ENCODE measurements at places on chromosomes 3 and 15.

- DNase-seq, result no peak
Observed at GRCh38 chr3:153334558-153334957, 172.5 kb downstream of the RAP2B start.

DNA sequence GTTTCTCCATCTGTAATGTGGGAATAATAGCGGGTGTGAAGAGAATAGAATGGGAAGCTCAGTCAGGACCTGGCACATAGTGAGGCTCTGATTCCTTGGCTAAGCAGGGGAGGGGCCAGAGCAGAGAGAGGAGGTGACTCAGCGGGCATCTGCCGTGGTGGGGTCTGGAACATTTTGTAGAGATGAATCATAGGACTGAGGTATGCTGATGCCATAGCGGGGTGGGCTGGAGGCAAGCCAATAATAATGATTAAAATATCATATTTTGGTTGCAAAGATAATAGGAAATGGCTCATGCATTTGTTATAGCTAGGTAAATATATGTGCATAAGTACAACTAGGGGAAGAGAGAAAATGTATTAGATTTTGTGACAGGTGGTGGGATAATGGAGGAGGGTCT is 11.2 kb downstream of the TGM4 start:
- DNase-seq, result peak; percentile 98

GRCh38 chr3:125591116-125591760 is 4.1 kb downstream of the OSBPL11 start:
- DNase-seq, result peak; percentile 4

DNA sequence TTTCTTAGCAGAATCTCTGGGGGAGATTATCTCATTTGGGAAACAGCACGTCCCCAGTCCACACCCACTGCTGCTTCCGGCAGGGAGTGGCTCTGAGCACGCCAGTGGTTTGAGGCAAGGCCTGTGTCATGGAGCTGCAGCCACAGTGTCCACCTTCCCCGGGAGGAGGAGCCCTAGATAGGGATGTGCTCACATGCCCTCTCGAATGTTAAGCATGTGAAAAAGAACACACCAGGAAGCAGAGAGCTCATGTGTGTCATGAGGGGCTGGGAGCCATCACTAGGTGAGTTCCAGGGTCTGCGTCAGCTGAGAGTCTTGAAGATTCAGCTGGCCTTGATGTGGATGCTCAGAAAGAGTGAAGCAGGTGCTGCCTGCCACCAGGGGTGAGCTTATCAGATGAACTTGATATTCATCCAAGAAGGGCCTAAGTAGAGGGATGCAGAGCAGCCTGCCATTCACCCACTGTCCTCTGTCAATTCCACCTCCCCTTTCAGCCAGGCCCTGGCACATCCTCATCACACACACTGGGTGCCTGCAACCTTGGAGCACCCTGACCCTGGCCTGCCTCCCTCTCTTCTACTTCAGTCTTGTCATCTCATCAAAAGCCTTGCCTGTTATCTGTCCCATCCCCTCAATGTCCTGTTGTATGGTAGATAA is 16.3 kb downstream of the ITGA11 start:
- no peak for DNase-seq

DNA sequence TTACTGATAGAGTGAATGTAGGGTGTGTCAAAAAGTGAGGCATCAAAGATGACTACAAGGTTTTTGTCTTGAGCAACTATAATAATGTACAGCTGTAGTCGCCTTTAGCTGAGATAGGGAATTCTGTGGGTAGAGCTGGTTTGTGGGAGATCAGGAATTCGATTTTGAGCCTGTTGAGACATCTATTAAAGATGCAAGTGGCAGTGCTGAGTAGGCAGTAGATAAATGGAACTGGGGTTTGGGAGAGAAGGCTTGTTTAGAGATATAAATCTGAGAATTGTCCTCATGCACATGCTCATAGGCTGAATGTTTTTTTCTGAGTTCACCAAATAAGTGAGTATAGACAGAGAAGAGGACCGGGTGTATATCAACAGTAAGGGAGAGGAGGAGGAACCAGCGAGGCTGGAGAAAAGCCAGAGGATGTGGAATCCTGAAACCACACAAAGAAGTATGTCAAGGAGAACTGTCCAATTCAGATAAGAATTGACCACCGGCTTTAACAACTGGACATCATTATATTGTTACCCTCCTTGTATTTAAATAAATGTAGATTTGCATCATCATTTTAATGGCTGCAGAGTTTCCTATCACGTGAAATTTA is 146.0 kb upstream of the TNIK start:
- DNase-seq, result no peak

- DNase-seq, result no peak
Observed at GRCh38 chr3:33491721-33492120, 51.5 kb upstream of the UBP1 start.

DNA sequence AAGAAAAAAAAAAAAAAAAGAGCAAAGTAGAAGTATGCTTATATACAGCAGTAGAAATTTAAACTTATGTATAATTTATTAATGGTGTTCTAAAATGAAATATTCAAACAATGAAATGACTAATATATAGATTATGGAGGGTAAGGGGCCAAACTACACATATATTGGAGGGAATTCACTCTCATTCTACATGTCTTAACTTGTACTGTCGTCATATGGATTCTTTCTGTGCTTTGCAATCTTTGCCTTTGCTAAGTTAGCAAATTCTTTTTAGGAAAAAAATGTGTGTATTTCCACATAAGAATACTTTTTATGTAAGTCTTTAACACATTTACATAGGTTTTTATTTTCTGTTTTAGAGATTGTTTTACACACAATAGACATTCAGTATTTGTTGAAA is 118.9 kb upstream of the MBNL1 start:
- no peak for DNase-seq

GRCh38 chr3:90055666-90056065 is 948.2 kb downstream of the EPHA3 start:
- DNase-seq, result no peak

GRCh38 chr15:94236608-94237007 is 5.2 kb downstream of the MCTP2 start:
- no peak for DNase-seq

- peak; percentile 62 for DNase-seq
Observed at GRCh38 chr3:102092617-102093466, 243.5 kb downstream of the NFKBIZ start.

GRCh38 chr15:31803388-31803884 is 226.9 kb upstream of the CHRNA7 start:
- DNase-seq, result no peak

DNA sequence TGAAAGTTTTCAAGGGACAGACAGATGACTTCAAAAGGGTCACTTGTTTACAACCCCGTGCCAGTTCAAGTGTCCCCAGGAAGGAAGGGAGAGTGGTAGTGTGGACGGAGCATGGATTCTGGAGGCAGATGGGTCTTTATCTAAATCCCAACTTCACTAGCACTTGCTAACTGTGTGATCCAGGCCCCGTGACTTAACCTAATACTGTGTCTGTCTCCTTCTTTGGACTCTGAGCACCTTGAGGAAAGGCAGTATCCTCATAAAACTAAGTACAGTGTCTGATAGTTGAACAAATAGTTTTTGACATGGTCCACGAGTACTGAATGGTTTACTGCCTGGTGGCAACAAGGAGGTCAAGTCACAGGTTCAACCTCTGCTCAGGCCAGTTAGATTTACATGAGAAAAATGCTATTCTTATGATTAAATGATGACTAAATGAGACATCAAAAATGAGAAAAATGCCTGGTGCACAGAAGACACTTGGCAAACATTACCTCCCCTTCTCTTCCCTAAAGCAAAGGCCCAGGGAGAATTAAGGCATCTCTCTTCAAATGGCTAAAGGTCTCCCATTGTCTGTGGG is 48.9 kb downstream of the ABCC5 start:
- peak; percentile 35 for DNase-seq

DNA sequence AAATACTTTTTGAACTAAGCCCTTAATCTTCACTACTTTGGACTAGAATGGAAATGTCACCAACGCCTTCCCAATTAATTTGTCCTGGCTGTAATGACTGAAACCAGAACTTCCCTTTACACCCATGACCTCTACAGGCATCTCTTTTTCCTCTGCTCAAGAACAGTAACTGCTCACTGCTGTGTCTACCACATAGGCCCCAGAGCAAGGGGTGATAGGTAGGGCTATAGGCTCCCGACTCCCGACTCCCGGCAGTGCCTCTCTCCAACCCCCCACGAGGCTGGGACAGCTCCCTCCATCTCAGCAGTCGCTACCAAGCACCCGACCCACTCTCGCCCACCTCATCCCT is 384 bp upstream of the LEKR1 start:
- no peak for DNase-seq

DNA sequence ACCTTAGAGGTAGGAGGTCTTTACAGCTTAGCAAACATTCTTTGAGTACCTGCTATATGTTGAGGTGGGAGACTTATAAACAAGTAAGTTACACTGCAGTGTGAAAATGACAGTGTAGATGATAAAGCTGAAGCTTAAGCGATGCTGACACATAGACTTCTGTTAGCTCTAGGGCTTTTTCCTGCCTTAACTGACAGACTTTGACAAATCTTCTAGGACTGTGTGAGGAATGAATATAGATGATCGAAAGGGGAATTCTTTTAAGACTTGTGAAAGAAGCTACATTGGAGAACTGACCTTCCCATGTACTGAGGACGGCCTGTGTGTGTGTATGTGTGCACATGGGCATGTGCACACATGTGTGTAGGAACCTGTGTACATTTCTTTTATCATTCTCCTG is 22.7 kb downstream of the BOC start:
- no peak for DNase-seq

DNA sequence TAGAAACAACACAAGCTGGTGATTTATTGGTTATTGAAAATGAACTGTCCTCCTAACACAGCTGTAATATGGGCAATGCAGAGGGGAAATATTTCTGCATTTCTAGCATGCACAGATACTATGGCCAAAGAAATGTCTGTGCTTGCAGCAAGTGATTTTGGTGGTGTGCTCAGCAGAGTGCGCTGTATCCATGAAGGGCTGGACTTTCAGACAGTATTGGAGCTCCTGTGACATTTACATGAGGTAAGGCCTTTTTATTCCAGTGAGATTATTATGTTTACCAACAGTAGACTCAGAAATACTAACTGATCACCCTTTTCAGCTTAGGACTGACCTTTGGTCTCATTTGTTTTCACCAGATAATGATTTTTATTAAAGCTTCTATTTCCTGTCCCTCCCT is 1302.6 kb upstream of the EPHA6 start:
- DNase-seq, result no peak

GRCh38 chr15:23064156-23064555 is 24.8 kb upstream of the TUBGCP5 start:
- DNase-seq, result no peak

- no peak for DNase-seq
Observed at GRCh38 chr15:74257105-74257504, 21.0 kb downstream of the CCDC33 start.

GRCh38 chr15:52567871-52568600 is 794 bp downstream of the ARPP19 start:
- DNase-seq, result no peak

- no peak for DNase-seq
Observed at GRCh38 chr15:90686435-90687218, 30.5 kb upstream of the BLM start.

DNA sequence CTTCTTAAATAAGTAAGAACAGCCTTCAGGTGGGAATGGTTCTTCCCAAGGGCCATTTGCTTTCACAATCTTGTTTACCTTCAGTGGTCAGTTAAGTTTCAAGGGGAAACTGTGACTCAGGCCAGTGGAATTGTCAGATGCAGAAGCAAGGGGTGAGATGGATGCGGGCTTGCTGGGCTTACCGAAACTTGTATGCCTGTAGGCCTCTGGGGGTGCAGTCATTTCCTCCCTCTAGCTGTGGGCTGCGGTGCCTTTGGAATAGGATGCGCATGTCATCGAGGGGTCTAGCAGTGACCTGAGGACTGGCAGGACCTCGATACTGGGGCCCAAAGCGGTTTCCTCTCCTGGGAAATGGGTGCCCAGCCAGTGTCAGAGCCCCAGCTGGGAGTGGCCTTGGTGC is 121.6 kb downstream of the EEFSEC start:
- DNase-seq, result peak; percentile 96

GRCh38 chr3:11832981-11833905 is 13.4 kb downstream of the TAMM41 start:
- no peak for DNase-seq

GRCh38 chr3:119945291-119945690 is 149.0 kb downstream of the GSK3B start:
- no peak for DNase-seq

GRCh38 chr3:161637559-161637958 is 141.0 kb downstream of the OTOL1 start:
- DNase-seq, result no peak

DNA sequence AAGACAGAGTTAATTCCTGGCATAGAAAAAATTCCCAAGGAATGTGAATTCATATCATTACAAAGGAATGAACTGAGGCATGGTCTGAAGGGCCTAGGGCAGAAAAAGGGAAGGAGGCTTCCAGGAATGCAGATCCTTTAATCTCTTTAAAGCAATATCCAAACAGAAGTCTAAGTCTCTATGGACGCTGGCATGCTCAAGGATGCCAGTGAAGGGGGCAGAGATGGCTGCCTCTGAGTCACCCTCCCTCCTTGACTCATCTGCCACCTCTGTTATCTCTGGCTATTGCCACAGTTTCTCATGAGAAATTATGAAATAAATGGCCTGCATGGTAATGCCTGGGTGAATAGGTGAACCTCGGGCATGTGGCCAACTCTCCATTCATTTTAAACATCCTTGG is 96.3 kb upstream of the BCL6 start:
- DNase-seq, result peak; percentile 84

GRCh38 chr15:73359651-73360050 is 9.1 kb downstream of the HCN4 start:
- no peak for DNase-seq

DNA sequence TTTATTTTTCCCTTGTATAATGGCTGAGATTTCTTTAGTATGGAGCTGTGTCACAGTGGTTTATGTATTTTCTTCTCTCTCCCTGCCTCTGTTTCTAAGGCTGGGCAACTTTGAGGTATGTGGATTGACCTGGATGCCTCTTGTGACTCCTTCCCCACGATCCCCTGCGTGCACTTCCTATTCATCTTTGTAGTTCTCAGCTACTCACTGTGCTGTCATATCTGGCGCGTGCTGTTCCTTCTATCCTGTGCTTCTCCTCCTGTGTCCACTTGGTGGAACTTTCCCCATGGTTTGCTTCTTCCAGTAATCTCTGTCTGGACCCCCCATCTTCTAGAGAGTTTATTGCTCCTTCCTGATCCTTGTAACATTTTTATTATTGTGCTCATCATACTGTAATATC is 97.3 kb downstream of the AKAP13 start:
- peak; percentile 51 for DNase-seq

- no peak for DNase-seq
Observed at GRCh38 chr3:127442506-127442905, 148.0 kb downstream of the TPRA1 start.

- no peak for DNase-seq
Observed at GRCh38 chr3:122795674-122796195, 866 bp downstream of the SLC49A4 start.

All from EL (cell line).